Large intestine (tissue), 12 donors: ENCODE measurements at places on chromosomes 4 and X. TPM values are rescaled to one million over a fixed set of nuclear protein-coding genes. Genes with fewer than 3 reads are reported as not detected.

CENPVL1 gene
- polyA plus RNA-seq, result 0.19 TPM

GRCh38 chr4:174764105-174764729 lies 64.8 kb downstream of the GLRA3 start:
- DNase-seq, result peak; percentile 15
- no peak overlapping the region for H3K27ac ChIP-seq
- no peaks in the 10 kb centered on the region for H3K36me3 ChIP-seq
- H3K4me1 ChIP-seq, result no peaks in the 10 kb centered on the region

DNA sequence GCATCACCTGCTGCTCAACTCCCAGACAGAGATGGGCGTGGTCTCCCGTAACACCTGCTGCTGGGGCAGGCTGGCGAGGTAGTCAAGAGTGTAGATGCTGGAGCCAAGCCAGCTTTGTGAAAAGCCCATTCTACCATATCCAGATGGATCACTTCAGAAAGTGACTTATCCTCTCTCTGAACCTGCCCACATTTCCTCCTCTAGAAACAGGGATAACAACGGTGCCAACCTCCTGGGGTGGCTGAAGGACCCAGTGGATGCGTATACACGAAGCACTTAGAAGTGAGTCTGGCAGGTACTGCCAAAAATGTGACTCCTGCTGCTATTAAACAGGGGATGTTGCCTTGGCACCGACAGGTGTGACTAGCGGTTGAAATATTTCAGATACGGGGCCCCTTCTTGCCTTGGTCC lies 95.8 kb downstream of the SORBS2 start:
- no peaks in the 10 kb centered on the region for H3K27me3 ChIP-seq
- H3K4me1 ChIP-seq, result peaks cover 33% of the 10 kb centered on the region
- no peak overlapping the region for H3K27ac ChIP-seq
- no peak for DNase-seq

DNA sequence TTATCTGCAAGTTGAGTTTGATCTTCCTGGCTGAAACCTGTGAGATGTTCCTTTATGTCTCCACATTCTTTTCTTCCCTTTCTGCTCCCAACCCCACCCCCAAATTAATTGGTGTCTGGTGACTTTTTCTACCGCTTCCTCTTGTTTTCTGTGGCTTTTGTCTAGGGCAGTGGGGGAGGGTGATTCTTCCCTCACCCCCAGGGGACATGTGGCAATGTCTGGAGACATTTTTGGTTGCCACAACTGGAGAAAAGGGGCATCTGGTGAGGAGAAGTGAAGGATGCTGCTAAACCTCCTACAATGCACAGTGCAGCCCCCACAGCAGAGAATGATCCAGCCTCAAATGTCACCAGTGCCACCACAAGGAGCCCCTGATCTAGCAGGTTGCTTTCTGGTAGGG lies 152.9 kb downstream of the NHS start:
- H3K36me3 ChIP-seq, result no peaks in the 10 kb centered on the region
- no peaks in the 10 kb centered on the region for H3K27me3 ChIP-seq
- no peak for DNase-seq
